ENCODE measurements at places on chromosomes 1 and 21.

DNA sequence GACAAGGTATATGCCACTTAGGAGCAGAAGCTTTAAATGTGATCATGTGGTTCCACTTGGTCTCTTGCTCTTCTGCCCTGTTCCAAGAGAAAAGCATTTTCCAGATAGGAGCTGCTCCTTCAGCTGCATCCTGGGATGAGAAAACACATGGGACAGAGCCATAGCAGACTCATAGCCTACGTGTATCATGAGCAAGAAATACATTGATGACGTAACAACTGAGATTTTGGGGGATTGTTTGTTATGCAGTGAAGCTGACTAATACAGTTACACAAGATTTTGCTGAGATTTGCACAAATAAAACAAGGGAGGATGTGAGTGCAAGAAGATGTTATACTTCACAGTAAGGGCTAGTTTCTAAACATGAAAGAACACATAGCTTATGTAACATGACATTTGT is 36.0 kb upstream of the IRF2BP2 start:
- DNase-seq: no peak

- DNase-seq: no peak
Observed at GRCh38 chr1:36466370-36467026, 2.3 kb upstream of the MRPS15 start.

- DNase-seq: no peak
Observed at GRCh38 chr1:91070298-91070697, 48.5 kb upstream of the ZNF644 start.

DNA sequence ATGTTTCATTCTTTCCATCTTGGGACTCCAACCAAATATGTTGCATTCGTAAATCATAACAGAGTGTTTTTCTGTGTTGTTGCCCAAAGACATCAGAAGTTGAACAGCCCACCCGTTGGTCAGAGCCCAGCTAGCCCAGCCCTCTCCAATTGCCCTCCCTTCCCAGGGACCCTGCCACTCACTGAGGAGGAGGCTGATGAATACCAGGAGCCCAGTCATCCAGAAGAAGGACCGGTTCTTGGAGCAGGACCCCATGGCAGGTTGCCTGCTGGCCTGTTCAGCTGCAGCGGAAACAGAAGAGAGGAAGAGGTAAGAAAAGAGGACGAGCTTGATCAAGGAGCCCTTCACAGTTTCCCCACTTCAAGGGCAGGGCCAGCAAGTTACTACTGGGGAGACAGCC is 172.2 kb upstream of the ETV3 start:
- DNase-seq: no peak

- no peak for DNase-seq
Observed at GRCh38 chr1:201634261-201634660, 95.3 kb downstream of the NAV1 start.

- DNase-seq: no peak
Observed at GRCh38 chr1:78143152-78143551, 97.4 kb downstream of the GIPC2 start.

DNA sequence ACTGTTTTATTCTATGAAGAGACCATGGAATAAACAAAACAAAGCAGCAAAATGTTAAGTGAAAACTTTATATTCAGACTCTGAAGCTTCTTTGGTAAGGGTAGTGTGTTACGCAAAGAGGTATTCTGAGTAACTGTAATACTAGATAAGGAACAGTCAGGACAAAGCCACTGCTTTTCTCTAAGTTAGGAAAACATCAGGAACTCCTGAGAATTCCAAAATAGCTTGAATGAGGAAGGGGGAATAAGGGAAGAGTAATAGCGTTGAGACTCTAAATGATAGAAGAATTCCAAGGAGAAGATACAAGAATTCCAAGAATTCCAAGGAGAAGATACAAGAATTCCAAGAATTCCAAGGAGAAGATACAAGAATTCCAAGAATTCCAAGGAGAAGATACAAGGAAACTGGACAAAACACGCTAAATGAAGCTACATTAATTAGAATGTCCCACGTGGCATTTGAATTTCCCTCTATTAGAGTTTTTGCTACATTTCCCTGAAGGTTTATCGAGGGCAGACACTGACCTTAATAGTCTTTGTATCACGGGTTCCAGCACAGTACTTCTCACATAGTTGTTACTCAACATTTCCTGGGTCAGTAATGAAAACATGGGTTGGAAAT is 71.5 kb downstream of the SMYD3 start:
- DNase-seq: no peak

DNA sequence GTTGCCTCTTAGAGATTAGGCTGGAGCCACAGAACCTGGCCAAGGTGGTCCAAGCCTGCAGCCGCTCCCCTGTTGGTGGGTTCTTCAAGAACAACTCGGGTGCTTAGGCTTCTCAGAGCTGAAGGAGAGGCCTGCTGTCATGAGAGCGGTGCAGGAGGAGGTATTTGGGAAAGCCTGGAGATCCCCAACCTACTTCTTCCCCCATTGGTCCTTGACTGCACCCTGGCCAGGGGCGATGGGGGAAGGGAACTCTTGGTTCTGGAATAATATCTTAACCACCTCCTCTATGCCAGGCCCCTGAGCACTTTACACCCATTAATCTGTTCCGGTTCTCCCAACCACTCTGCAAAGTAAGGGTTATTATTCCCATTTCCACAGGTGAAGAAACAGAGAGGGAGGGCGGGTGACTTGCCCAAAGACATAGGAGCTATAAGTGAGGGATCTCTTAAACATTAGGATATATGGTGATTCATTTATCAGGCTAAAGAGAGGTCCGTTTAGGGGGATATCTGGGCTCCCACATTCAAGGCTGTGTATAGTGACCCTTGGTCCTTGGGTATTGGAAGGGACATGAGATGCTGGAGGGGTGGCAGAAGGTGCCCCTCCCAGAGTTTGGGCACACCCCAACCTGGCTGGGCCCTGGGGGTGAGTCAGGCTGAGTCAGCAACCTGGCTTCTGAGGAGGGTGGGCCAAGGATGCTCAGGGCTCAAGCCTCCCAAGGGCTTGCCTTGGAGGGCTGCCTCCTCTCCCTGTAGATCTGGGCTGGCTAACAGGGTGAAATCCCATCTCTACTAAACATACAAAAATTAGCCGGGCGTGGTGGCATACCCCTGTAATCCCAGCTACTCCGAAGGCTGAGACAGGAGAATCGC is 5.2 kb downstream of the TRNP1 start:
- no peak for DNase-seq

DNA sequence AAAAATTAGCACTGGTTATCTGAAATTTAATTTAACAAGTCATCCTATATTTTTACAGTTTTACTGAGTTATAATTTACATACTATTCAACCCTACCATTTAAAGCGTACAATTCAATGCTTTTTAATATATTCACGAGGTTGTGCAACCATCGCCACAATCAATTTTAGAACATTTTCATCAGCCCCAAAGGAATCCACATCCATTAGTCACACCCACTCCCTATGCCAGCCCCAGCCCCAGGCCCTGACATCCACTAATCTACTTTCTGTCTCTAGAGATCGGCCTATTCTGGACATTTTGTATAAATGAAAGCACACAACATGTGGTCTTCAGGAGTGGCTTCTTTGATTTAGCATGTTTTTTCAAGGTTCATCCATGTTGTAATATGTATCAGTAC is 134.7 kb downstream of the PSMG1 start:
- DNase-seq: no peak
